COLO829 (cell line): ENCODE measurements at places on chromosomes 5 and 9.

DNA sequence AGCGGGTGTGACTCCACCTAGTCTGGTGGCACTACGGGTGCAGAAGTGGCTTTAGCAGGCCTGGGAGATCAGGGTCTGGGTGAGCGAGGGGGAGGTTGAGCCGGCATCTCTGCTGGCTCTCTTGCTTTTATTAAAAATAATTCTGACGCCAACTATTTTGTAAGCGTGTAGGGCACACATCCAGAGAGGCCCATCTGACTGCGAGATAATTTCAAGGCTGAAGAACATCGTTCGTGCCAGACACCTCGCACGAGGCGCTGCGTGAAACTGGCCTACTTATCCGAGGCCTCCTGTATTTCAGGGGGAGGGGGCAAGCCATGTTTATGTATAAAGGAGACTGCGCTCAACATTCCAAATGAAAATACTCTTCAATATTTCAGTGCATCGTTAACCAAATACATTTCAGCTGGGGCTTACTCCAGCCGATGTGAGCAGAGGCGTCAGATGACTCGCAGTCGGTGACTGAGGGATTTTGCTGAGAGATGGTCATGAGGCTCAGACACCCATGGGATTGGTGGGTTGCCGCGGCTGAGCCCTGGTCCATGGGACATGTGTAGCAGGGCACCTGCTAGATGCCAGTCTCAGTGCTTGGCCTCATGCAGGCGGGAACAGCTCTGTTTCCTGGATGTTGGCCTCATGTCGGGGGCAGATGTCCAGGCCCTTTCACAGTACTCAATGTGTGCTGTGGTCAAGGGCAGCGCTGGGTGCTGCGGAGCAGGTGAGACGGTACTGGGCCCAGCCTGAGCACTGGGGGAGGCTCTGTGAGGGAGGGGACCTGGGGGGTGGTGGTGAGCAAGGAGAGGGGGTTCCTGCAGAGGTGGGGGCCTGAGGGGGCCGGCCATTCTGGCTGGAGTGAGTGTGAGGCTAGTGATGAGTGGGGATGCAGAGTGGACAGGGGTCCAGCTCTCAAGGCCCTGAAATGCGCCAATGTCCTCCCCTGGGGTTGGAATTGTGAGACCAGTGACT is 201.5 kb downstream of the DAB2IP start:
- no peak for DNase-seq

- DNase-seq = no peak
Observed at GRCh38 chr9:117528225-117528624, 113.4 kb upstream of the ASTN2 start.

GRCh38 chr5:97851036-97851435 is 668.0 kb upstream of the RIOK2 start:
- no peak for DNase-seq

- DNase-seq = no peak
Observed at GRCh38 chr5:138912093-138912492, 37.0 kb upstream of the LRRTM2 start.

- no peak for DNase-seq
Observed at GRCh38 chr9:75541734-75542133, 348.7 kb upstream of the PCSK5 start.

GRCh38 chr9:70601000-70601951 is 186.8 kb upstream of the KLF9 start:
- DNase-seq = peak; percentile 97

GRCh38 chr9:121360601-121361374 is 9.3 kb downstream of the STOM start:
- DNase-seq = peak; percentile 56

DNA sequence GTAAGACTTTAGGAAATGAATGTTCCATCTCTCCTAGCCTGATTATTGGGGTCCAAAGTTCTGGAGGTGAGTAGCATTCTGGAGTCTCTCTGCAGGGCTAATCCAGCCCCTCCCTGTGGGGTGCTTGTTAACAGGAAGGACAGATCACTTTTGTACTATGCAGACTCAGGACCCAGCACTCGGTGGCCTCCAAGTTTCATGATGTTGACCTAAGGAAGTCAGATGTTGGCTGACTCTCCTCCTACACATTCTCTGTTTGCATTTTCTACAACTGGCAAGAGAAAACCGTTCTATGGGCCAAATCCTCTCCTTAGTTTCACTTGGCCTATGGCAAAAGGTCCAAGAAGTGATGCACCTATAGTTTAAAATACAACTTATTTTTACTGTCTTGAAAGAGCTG is 5.5 kb upstream of the PDE8B start:
- DNase-seq = no peak

GRCh38 chr9:70911791-70912190 is 209.6 kb downstream of the TRPM3 start:
- no peak for DNase-seq

GRCh38 chr9:89444274-89444673 is 53.6 kb downstream of the SEMA4D start:
- no peak for DNase-seq

GRCh38 chr9:130239363-130239695 is 26.2 kb upstream of the HMCN2 start:
- no peak for DNase-seq

- no peak for DNase-seq
Observed at GRCh38 chr5:117731446-117731845, 1156.8 kb upstream of the SEMA6A start.

GRCh38 chr9:136645903-136646754 is 16.6 kb upstream of the EGFL7 start:
- no peak for DNase-seq

- no peak for DNase-seq
Observed at GRCh38 chr5:7437836-7438235, 41.9 kb downstream of the ADCY2 start.

- DNase-seq = no peak
Observed at GRCh38 chr5:34967540-34967939, 38.2 kb downstream of the DNAJC21 start.

- DNase-seq = no peak
Observed at GRCh38 chr5:120504057-120504456, 40.0 kb downstream of the PRR16 start.

GRCh38 chr5:124979251-124979650 is 232.8 kb upstream of the ZNF608 start:
- no peak for DNase-seq

DNA sequence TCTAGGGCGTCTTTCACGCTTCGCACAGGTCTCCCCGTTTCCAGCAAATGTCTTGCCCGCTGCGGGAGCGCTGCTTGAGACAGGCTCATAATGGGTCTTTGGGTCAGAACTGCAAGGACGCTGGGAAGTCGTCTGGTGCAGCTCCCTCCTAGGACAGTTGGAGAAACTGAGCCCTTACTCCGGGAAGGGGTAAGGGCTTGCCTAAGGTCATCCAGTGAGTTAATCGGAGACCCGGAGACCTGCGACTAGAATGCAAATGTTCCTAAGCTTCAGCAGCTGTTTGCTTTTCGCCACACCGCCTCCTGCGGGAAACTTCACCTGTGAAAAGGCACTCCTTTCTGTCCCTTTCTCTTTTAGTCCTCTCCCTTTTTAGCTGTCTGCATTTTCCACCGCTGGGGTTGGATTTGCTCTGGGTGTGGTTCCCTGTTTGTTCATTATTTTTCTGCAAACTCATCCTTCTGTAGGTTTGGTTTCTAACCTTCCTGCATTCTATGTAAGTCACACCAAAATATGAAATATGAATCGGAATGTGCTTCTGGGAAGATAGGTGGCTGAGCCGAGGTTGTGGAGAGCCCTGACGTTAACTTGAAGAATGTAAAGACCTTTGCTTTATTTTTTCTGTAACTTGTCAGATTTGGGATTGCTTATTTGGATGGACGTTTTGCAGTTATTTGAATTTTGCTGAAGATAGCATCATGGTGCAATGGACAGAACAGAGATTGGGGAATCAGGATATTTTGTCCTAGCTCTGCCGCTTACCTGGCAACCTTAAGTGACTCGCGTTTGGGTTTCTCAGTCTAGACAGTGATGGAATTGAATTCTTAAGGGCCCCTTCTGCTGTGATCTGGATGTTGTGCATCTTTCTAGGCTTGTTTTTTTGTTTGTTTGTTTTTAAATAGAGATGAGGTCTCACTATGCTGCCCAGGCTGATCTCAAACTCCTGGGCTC is 909 bp downstream of the SLC36A1 start:
- DNase-seq = no peak

DNA sequence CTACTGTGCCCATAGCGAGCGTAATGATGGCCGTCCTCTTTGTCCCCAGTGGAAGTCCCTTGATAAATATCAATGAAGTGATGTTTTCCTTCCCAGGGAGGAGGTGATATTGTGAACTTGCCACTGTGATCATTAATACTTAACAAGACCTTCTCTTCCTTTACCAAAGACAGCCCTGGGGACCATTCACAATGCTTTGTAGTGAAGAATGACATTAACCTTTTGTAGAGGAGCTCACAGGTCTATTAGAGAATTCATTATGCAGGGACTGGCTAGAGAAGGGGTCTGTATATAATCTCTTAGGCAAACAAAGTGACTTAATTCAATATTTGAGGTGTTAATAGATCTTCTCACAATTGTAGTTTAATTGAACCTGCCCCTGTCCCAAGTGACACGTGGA is 452.9 kb upstream of the DMAC1 start:
- DNase-seq = no peak

- no peak for DNase-seq
Observed at GRCh38 chr5:89005990-89006389, 123.0 kb upstream of the MEF2C start.

- DNase-seq = no peak
Observed at GRCh38 chr5:5159282-5160103, 19.4 kb downstream of the ADAMTS16 start.

DNA sequence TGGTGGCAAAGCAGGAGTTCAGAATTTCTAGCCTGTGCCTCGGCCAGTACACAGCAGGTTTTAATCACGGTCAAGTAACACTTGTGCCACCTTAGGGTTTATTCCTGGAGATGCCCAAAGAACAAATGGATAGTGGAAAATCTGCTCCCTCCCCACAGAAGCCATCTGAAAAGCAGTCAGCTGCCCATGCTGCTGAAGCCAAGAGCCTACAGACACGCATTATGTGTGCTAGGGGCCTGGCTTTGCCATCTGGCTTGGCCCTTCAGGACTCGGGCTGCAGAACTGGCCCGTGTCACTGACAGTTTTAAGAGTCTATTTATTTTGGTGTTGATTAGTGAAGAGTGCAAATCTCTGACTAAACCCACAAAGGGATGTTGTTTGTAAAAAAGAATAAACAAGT is 11.1 kb downstream of the ARSB start:
- DNase-seq = no peak

DNA sequence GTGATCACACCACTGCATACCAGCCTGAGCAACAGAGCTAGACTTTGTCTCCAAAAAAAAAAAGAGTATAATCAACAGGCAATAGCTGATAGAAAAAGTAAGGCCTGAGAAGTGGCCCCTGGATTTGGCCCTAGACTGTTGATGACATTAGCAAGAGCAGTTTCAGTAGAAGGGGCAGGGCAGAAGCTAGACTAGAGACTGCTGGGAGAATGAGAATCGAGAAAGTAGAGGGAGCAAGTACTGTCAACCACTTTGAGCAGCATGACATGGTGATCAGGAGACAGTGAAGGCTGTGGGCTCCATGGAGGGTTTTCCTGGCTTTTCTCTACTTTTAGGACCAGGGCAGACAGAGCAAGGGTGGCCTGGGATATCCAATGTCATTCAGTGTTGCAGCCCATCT is 34.9 kb upstream of the B4GALT1 start:
- no peak for DNase-seq

DNA sequence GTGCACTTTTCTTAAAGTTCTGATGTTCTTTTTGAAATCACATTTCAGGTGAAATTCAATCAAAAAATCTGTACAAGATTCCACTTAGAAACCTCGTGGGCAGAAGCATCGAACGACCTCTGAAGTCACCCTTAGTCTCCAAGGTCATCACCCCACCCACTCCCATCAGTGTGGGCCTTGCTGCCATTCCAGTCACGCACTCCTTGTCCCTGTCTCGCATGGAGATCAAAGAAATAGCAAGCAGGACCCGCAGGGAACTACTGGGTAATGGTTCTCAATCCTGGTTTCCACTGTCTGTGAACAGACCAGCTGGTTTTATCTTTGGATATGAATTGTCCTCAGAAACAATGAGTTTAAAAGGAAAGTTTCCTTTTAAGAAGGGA is 8.1 kb upstream of the SLC2A8 start:
- DNase-seq = peak; percentile 17

DNA sequence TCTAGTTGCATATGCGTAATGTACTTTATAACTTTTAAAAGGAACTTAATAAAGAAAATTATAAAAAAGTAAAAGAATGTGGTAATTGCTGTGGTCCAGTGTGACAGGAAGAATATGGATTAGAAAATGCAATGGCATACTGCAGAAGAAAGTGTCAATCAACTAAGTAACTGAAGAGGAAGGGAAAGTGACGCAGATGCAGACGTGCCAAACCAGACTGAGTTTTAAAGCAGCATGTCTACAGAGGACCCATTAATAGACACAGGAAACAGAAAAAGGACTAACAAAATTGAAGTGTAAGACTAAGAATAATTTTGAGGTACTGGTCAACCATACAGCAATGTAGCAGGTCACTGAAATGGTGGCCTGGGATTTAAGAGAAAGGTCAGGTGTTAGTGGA is 73.3 kb downstream of the DPYSL3 start:
- no peak for DNase-seq

DNA sequence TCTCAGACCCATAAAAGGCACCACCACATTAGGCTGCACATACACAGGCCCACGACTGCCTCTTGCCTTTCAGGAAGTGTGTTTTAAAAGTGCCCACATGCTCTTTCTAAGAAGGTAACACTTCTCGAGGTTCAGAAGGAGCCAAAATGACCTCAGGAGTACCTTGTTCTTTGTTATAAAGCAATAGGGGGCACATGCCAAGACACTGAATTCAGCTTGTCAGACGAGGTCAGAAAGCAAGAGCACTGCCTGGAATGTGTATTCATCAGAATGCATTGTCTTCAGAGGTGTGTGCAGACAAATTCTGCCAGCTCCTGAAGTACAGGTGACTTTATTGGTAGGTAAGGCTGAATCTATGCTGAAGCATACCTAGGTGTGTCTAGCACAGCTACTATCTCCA is 114.5 kb upstream of the IRX1 start:
- DNase-seq = no peak

DNA sequence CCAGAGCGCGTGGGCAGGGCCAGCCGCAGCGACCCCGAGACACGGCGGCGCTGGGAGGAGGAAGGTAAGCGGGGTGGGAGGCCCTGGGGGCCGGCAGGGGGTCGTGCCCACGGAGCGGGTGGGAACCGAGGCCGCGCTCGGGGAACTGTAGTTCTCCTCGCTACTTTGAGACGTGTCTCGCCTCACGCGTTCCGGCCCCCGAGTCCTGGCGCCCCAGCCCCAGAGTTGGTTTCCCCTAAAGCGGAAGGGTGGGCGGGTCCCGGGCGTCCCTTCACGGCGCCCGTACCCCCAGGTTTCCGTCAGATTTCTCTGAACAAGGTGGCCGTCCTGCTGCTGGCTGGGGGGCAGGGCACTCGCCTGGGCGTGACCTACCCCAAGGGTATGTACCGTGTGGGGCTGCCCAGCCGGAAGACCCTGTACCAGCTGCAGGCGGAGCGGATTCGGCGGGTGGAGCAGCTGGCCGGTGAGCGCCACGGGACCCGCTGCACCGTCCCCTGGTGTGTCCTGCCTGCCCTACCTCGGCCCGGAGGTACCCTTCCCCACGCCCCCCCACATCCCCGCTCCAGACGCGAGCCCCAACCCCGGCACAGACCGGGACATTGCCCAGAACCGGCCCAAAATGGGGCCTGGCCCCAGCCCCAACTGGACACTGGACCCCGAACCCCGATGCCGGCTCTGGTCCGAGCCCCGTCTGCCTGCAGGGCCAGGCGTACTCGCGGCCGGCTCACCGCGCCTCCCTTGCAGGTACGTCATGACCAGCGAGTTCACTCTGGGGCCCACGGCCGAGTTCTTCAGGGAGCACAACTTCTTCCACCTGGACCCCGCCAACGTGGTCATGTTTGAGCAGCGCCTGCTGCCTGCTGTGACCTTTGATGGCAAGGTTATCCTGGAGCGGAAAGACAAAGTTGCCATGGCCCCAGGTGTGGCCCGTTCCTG is 709 bp downstream of the UAP1L1 start:
- no peak for DNase-seq
